Gastrocnemius medialis (tissue), 4 donors: ENCODE measurements at places on chromosomes 4 and X. TPM values are rescaled to one million over a fixed set of nuclear protein-coding genes. Genes with fewer than 3 reads are reported as not detected.

The EDA2R gene
- 0.09 TPM for total RNA-seq

The ARX gene
- 5.1 TPM for total RNA-seq

The RAB40AL gene
- total RNA-seq = not detected

The MAGEA4 gene
- not detected for total RNA-seq

The COL4A6 gene
- total RNA-seq = 0.42 TPM

The JCHAIN gene
- total RNA-seq = not detected

The IL21 gene
- not detected for total RNA-seq

The GABRG1 gene
- not detected for total RNA-seq

GRCh38 chr4:4329496-4329895 lies 39.4 kb downstream of the ZBTB49 start:
- no peak for DNase-seq

- DNase-seq = peak; percentile 6
These were observed 7.0 kb downstream of the NAT8L start for GRCh38 chr4:2066011-2066551.

DNA sequence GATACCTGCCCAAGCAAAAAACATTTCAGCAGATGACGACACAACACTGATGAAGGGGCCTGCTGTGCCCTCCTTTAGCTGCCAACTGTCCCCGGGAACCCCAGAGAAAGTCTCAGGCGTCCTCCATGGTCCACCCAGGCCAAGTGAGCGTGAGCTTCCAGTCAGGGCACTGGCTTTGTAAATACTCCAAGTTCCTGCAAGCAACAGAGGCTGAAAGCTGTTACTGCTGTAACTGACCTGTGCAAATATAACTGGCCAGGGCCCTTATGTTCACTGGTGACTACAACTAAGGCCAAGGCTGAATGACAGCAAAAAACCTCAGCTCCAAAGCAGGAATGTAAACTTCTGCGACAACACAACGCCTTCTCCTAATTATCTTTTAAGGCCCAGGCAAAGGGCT lies 8.2 kb downstream of the WDR1 start:
- peak; percentile 63 for DNase-seq

GRCh38 chrX:40147971-40148370 lies 50.2 kb upstream of the BCOR start:
- no peak for DNase-seq

GRCh38 chr4:147674073-147674472 lies 9.9 kb downstream of the PRMT9 start:
- no peak for DNase-seq

DNA sequence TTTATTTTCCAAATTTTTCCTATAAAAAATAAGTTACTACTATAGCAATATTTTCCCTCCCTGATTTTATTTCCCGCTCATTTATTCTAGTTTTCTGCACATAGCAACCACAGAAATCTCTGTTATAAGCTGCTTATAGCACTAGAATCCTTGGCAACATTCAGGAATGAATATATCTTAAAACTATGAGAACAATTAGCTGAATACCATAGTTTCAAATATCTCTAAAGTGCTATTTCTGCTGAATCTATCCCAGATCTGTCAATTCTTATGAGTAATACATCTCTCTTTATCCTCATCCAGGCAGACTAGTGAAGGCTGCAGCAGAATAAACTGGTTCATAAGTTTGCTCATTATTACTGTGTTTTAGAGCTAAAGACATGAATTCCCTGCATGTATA lies 622.9 kb upstream of the DIPK2B start:
- DNase-seq = no peak

- DNase-seq = no peak
These were observed 586.6 kb downstream of the C4orf33 start for GRCh38 chr4:129682586-129682985.

GRCh38 chr4:128285085-128285997 lies 2.3 kb downstream of the PGRMC2 start:
- DNase-seq = no peak

DNA sequence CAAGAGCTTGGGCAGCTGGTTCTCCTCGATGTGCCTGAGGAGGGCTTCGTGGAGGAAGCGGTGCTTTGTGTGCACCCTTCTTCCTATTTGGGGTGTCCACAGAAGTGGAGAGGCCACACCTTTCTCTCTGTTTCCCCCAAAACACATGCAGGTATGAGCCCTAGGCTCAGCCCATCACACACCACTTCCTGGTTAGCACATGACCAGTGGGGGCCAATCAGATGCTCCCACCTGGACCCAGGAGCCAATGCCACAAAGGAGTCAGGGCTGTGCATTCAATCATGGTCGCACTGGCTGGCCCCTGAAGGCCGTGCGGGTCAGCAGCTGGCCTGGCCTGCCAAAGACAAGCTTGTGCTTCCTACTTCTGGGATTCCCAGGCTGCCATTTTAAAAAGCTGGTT lies 51.4 kb downstream of the PPP2R2C start:
- no peak for DNase-seq

DNA sequence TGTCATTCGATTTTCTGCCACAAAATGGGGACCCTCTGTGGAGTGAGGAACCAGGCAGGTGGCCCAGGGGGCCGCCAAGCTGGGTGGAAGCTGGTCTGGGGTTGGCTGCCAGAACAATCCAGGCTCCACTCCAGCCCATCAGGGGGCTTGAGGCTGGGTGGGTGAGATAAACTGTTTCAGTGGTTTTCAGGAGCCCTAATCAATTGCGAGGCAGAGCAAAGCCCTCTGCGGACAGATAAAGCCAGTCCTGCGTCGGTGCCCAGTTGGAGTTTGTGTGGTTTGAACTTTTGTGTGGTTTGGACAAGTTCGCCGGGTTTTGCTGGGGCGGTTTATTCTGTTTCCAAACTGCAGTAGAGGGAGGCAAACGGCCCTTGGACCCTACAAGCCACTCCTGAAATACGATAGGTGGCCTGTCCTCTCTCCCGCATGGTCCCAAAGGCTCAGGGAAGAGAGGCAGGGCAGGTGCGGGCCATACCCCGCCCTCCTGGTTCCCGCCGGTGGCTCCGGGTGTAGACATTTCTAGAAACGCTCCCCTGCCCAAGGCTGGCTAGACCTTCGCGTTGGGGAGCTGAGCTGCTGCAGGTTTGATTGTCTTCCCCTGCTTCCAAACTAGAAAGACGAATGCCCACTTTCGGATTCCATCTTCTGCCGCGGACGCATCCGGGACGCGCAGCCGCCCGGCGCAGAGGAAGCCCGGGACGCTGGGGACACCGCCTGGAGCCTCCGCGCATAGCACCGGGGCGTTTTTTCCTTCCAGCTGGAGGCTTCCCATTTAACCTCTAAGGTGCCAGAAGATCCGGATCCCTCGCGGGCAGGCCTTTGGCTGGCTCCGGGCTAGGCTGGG lies 169.0 kb upstream of the BCOR start:
- peak; percentile 35 for DNase-seq

GRCh38 chr4:33134366-33134765 lies 2414.2 kb downstream of the PCDH7 start:
- no peak for DNase-seq

- no peak for DNase-seq
These were observed 29.6 kb upstream of the AP1AR start for GRCh38 chr4:112201915-112202505.

DNA sequence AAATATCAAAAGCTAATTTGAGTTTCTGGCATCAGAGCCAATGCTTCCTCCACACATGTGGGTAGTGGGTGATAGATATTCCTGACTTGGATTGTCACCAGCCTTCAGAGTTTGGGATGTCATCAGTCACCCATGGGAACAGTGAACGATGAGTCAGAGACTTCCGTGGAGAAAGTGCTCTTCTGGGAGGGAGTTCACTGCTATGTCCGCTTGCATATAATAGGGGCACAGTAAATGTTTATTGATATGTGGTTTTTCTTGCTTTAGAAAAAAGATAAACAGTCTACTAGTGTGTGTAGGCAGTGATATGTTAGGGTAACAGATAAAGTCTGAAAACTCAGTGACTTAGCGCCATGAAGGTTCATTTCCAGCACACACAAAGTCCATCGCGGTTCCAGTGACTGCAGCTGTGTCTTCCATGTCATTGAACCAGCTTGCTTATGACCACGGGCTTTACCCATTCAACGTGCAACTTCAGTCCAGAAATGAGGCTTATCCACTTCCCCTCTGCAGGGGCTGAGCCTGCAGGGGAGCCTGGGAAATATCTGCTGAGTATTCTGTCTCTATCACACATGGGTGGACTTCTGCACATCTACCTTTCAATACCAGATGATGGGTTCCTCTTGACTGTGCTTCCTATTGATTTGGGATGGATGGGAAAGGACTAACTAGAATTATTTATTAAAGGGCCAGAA lies 87.7 kb upstream of the WWC2 start:
- DNase-seq = no peak

- no peak for DNase-seq
These were observed 132.4 kb upstream of the USP9X start for GRCh38 chrX:40952855-40953254.

DNA sequence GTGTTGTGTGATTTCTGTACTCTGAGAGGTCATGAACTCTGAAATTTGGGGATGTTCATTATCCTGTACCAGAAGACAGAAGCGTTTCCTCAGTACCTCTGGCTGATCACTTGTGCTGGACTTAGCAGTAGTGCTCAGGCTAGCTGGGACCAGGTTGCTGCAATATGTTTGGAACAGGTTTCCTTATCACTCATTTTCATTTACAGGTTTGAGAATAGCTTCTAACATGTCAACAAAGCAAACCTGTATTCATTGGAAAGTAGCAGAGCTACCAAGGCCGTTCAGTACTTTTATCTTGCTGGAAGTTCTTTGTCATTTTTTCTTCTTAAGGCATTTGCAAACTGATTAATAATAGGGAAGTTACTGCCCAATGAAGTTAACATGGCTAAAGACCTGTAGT lies 242.9 kb upstream of the ANKRD50 start:
- no peak for DNase-seq

- DNase-seq = no peak
These were observed 5.3 kb upstream of the PYURF start for GRCh38 chr4:88528861-88529260.

- DNase-seq = no peak
These were observed 26.2 kb upstream of the BOD1L1 start for GRCh38 chr4:13653766-13654161.

- no peak for DNase-seq
These were observed 8.8 kb downstream of the PPM1K start for GRCh38 chr4:88275516-88275915.

DNA sequence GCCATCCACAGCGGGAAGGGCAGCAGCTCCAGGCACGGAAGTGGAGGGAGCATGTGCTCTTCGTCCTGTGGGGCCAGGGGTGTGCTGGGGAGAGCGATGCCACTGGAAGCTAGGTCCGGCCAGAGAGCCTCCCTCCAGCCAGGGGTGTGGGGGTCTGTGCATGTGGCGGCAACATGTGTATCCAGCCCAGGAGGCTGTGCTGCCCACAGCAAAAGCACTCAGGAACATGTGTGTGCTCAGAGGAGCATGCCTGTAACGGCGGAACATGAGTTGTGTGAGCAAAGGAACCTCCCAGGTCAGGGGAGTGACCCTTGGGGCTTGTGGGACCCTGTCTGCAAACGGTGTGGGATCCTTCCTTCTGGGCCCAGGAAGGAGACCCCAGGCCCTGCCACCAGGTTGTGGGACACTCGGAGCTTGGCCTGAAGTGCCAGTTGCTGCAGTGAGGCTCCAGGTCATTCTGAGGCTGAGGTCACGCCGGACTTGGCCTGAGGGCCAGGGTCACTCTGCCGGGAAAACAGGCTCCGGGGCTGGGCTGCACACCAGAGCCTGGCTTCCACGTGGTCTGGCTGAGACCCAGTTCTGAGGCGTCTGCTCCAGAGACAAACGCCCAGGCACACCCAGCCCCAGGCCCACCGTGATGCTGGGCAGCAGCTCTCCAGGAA lies 37.2 kb downstream of the CPLX1 start:
- no peak for DNase-seq
